ENCODE measurements at places on chromosomes 2 and 18.
A peak's percentile ranks its signal among the peaks of the same experiment; 100 is the strongest.

- H3K27ac ChIP-seq, result no peak overlapping the region
- peaks cover 13% of the 10 kb centered on the region for H3K36me3 ChIP-seq
- H3K27me3 ChIP-seq, result no peaks in the 10 kb centered on the region
- no peak overlapping the region for H3K4me3 ChIP-seq
Measured at GRCh38 chr2:10659898-10660568, 29.7 kb downstream of the NOL10 start.

- peaks cover 18% of the 10 kb centered on the region for H3K36me3 ChIP-seq
- peaks cover 9% of the 10 kb centered on the region for H3K4me1 ChIP-seq
- no peaks in the 10 kb centered on the region for H3K27me3 ChIP-seq
Measured at GRCh38 chr2:53778536-53779162, 8.1 kb downstream of the ASB3 start.

DNA sequence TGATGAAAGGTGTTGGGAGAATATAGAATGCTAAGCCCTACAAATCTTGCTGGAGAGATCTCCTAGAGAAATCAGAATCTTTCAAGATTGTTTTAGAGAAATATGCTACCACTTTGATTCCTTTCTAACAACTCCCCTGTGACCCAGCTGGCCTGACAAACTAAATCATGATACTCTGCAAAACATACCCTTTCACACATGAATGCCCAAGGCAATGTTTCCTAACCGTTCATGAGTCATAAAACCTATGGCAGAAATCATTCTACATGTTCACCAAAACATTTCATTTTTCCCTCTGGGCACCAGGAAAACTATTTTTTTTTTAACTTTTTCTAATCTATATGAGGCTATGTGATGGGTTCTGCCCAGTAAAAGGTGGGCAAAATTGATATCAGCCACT, 77.8 kb upstream of the SETBP1 start:
- H3K27me3 ChIP-seq, result no peaks in the 10 kb centered on the region
- H3K4me3 ChIP-seq, result no peak overlapping the region
- no peaks in the 10 kb centered on the region for H3K36me3 ChIP-seq
- H3K4me1 ChIP-seq, result peaks cover 22% of the 10 kb centered on the region
- H3K27ac ChIP-seq, result peak overlapping the region; percentile 54

DNA sequence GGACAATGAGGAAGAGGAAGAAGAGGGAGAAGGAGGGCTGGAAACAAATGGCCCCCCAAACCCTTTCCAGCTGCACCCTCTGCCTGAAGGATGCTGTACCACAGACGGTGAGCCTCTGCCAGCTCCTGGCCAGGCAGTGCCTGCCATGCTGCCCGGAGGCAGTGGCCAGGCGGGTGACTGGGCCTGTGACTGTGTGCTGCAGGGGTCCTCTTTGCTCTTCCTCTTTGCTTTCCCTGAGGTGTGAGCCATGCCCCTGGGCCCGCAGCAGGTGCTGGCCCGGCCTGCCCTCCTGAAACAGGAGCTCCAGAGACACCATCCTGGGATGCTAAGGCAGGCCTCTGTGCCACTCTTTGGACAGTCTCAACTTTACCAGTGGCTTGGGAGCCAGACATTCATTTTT, 28.6 kb downstream of the GREB1 start:
- DNase-seq, result no peak
- no peak overlapping the region for H3K27ac ChIP-seq
- no peak overlapping the region for H3K4me3 ChIP-seq
- peaks cover 26% of the 10 kb centered on the region for H3K4me1 ChIP-seq
- H3K27me3 ChIP-seq, result no peaks in the 10 kb centered on the region

- H3K36me3 ChIP-seq, result no peaks in the 10 kb centered on the region
- no peak overlapping the region for H3K4me3 ChIP-seq
- H3K4me1 ChIP-seq, result peaks cover 2% of the 10 kb centered on the region
- H3K27ac ChIP-seq, result no peak overlapping the region
- no peak for DNase-seq
- no peaks in the 10 kb centered on the region for H3K27me3 ChIP-seq
Measured at GRCh38 chr2:146530886-146531285, 1313.9 kb upstream of the ACVR2A start.

- no peak overlapping the region for H3K27ac ChIP-seq
- H3K4me1 ChIP-seq, result no peaks in the 10 kb centered on the region
- no peak overlapping the region for H3K4me3 ChIP-seq
Measured at GRCh38 chr2:1037066-1037465, 86.4 kb downstream of the SNTG2 start.

- H3K4me3 ChIP-seq, result no peak overlapping the region
- DNase-seq, result peak; percentile 40
- H3K27me3 ChIP-seq, result no peaks in the 10 kb centered on the region
- H3K36me3 ChIP-seq, result no peaks in the 10 kb centered on the region
Measured at GRCh38 chr2:103401621-103402020, 639.8 kb downstream of the TMEM182 start.

GRCh38 chr2:128557831-128558241, 239.2 kb upstream of the HS6ST1 start:
- no peak for DNase-seq
- no peaks in the 10 kb centered on the region for H3K27me3 ChIP-seq
- H3K27ac ChIP-seq, result no peak overlapping the region
- H3K4me3 ChIP-seq, result no peak overlapping the region

GRCh38 chr18:37252342-37252741, 313.3 kb downstream of the CELF4 start:
- H3K27me3 ChIP-seq, result peaks cover 58% of the 10 kb centered on the region
- no peak for DNase-seq
- peaks cover 7% of the 10 kb centered on the region for H3K4me1 ChIP-seq
- H3K4me3 ChIP-seq, result peak overlapping the region; percentile 55
- no peaks in the 10 kb centered on the region for H3K36me3 ChIP-seq
- no peak overlapping the region for H3K27ac ChIP-seq
